ENCODE measurements at places on chromosomes 7 and 10.
A peak's percentile ranks its signal among the peaks of the same experiment; 100 is the strongest.

DNA sequence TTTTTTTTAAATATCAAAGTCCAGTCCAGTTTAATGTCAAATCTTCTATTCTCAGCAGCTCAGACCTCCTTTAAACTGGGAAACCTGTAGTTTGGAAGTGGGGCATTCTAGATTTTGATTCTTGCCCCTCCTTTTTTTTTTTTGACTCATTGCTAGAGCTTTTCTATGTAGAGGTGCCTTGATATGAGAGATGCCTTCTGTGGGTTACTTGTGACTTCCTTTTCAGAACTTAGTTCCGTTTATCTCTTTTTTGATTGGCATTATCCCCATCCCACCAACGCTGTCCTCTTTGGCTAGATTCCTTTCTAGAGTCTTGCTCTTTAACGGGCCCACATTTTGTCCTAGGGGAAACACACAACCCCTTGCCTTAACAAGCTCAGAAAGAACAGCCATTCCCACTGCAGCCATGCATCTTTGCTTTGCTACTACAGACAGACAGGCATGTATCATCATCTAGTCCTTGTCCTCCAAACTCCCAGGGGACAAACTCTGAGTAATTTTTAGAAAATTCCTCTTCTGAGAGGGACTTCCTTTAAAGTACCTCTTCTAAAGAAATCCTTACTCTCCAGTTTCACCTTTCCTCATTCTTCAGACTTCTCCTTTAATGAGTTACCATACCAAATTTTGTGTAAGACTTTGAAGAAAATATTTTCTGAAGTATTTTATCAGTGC, 153.6 kb downstream of the PHF14 start:
- no peak for DNase-seq

GRCh38 chr7:27115221-27116026, 12.9 kb upstream of the HOXA2 start:
- no peak for DNase-seq

DNA sequence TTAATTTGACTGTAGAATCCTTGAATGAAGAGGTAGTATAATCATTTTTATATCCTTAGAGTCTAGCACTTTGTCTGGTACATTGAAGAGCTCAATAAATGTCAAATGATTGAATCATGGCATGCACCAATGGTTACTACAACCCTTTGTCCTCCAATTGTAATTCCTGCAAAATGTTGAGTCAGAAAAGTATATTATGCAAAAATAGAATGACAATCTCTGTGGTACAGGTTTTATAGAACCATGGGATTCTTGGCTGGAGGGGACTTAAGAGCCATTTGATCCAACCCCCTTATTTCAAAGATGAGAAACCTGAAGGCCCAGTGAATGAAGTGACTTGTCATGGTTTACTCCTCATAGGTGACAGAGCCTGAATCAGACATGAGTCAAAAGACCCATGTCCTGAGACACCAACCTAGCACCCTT, 30.9 kb upstream of the SMKR1 start:
- DNase-seq = no peak

DNA sequence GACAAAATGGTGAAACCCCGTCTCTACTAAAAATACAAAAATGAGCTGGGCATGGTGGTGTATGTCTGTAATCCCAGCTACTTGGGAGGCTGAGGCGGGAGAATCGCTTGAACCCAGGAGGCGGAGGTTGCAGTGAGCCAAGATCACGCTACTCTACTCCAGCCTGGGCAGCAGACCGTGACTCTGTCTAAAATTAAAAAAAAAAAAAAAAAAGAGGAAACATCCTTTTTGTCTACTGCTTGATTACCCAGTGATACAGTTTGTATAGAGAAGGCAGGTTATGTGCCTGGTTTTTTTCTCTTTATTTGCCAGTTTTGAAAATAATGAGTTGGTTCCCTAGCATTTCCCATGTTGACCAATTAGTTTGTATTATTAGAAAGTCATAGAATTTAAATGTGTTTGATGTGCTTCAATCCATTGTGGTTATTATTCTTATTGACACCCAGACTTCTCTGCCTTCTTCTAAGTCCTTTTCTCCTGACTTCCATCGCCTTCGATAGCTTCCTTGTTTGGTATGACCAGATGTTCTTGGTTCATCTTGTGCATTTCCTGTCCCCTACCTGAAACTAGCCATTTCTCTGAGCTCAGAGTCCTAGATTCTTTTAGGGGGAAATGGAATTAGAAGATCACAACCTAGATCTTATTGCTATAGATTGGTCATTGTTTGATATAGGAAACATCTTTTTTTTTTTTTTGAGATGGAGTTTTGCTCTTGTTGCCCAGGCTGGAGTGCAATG, 43.2 kb downstream of the VKORC1L1 start:
- no peak for DNase-seq

DNA sequence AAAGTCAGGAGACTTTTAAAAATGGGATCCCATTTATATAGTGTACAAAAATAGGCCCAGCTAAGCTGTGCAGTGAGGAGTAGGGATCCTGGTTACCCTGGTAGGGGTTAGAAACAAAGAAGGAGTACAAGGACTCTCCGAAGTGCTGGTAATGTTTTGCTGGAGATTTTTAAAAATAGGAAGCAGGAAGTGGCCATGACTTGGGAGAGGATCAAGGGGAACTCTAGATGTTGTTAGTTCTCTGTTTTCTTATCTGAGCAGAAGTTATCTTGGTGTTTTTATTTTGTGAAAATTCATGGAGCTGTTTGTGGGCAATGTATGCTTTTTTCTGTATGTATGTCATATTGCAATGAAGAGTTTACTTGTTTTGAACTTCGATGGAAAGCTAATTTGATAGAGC, 373.9 kb downstream of the SFMBT2 start:
- no peak for DNase-seq

GRCh38 chr10:10831085-10831484, 186.6 kb upstream of the CELF2 start:
- DNase-seq = no peak

DNA sequence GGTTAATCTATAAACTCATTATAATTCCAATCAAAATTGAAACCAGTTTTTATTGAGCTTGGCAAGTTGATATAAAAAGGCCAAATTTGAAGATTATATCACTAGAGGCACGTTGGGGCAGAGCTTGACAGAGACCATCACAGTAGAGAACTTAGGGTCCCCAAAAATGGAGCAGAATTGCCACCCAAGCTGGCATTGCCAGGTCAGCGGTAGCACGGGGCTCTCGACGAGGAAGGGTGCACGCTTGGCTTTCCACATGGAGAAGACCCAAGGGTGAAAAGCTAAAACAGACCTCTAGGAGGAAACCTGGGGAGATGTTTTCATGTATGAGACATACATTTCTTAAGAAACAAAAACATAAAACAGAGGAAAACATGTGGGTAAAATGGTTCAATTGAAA, 4.3 kb upstream of the JAKMIP3 start:
- DNase-seq = no peak

DNA sequence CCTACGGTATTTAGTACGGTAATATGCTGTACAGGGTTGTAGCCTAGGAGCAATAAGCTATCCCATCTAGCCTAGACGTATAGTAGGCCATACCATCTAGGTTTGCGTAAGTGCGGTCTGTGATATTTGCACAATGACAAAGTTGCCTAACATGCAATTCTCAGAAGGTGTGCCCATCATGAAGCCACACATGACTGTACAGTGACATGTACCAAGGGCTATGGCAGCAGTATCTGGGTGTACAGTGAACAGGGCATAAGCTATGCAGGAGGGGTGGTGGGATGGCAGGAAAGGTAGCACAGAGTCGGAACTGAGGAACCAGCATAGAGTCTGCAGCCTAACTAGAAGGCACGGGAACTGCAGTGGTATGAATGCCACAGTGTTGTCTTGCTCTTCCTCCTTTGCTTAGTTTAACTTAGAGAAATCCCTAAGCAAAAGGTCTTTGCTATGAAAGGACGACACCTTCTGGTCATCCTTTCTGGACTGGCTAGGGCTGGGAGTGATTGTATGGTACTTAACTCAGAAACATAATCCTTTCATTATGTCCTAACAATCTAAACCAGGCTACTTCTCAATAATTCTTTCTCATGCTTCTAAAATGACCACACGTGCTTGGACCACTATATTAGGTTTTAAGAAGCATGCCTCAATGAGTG, 93.5 kb downstream of the DYNC1I1 start:
- no peak for DNase-seq

GRCh38 chr7:124084024-124084423, 51.2 kb upstream of the TMEM229A start:
- no peak for DNase-seq

DNA sequence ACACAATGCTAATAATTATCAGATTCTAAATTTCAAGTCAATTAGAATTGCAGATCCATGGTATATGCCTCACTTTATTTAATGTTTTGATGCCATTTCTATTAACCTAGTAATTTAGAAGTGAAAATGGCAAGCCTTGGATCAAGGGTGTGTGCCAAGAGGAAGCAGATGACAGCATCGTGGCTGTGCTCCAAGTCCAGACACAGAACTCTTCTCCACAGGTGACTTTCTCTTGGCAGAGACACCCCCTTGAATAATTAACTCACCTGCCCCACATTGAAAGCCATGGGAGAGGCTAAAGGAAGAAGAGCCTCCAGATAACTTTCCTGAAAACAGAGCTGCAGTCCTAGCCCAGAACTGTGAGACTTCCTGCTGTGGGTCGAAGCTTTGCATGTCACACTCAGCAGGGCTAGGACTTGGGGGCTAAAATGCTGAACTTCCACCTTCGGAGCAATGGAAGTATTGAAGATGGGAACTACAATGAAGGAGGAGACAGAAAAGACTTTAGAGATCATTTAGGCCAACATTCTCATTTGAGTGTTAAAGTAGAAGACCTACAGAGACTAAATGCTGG, 996 bp upstream of the C10orf90 start:
- DNase-seq = no peak

- DNase-seq = no peak
Measured at GRCh38 chr7:95529701-95530100, 44.0 kb downstream of the ASB4 start.

- DNase-seq = peak; percentile 9
Measured at GRCh38 chr10:14552015-14552414, 221.3 kb upstream of the FRMD4A start.

DNA sequence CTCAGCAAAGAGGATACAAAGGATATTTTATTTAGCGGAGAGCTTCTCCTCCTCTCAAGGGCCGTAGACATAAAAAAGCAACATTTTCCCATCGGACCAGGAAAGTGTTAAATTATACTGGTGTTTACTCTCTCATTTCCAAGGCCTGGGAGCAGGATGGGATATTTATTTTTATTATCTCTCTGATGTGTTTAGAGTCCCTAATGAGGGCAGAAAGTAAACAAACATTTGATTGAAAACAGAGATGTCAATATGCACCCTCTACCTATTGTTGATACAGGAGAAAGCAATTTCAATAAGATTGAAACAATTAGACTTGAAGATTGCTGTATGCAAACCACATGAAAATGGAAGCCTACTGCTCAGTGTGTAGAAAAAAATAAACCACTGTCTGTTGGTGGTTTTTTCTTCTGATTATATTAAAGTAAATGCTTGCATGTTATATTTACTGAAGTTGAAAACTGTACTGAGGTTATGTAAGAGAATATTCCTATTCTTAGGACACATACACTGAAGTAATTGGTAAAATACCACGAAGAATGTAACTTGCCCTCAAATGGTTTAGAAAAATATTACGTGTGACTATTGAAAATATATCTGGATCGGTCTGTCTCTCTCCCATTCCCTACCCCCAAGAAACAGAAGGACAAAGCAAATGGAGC, 59.3 kb downstream of the ATXN7L1 start:
- no peak for DNase-seq

GRCh38 chr7:151306860-151307259, 34.8 kb upstream of the NUB1 start:
- no peak for DNase-seq

DNA sequence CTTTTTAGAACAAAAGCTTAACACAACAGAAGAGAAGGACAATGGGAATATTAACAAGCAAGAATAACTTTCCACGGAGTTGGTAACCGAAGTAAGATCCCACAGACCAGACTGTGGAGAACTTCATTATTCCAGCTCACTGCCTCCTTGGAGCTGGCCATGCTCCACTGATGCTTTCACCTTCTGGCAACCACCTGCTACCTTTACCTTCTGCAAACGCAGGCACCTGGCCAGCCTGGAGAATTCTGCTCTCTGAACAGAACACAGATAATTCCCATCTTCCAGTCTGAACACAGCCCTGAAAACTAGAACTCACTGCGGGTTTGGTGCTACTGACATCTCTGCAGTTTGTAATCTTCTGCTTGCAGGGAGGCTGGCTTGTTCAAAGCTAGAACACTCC, 66.5 kb downstream of the JAZF1 start:
- no peak for DNase-seq

DNA sequence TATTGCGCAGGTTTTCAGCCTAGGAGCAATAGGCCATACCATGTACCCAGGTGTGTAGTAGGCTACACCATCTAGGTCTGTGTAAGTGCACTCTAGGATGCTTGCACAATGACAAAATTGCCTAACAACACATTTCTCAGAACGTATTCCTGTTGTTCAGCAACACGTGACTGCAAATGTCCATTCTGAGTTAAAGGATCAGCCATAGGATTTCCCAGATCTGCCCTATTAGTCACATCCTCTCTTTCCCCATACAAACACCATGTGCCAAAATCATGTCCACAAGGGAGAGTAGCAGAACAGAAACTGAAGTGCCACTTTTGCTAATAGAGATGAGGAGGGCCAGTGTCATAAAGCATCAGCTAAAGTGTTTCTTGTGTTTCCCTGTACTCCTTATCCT, 42.6 kb upstream of the AMPH start:
- no peak for DNase-seq

DNA sequence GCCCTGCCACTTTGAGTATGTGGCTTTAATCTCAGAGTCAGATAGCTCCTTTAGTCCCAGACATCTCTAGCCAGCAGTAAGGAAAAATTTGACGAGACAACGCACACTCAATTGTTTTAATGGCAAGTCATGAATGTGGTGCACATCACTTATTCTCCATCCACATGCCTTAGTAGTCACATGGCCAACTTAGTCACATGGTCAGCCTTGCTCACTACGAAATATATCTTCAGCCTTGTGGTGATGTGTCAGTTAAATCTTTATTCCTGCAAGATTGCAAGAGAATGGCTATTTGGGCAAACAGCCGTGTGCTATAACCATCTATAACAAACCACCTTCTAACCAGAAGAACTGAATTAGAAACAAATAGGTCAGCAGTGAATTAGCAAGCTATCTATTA, 871.1 kb upstream of the CELF2 start:
- no peak for DNase-seq

GRCh38 chr7:88155756-88156155, 64.1 kb downstream of the SRI start:
- no peak for DNase-seq

- peak; percentile 2 for DNase-seq
Measured at GRCh38 chr7:104643587-104644217, 315.3 kb downstream of the LHFPL3 start.

- no peak for DNase-seq
Measured at GRCh38 chr10:73226663-73227062, 20.4 kb downstream of the DNAJC9 start.

GRCh38 chr10:111207500-111207899, 130.7 kb downstream of the ADRA2A start:
- DNase-seq = peak; percentile 1

Data from AML-193 (cell line).